ENCODE measurements at places on chromosomes 4 and X.

DNA sequence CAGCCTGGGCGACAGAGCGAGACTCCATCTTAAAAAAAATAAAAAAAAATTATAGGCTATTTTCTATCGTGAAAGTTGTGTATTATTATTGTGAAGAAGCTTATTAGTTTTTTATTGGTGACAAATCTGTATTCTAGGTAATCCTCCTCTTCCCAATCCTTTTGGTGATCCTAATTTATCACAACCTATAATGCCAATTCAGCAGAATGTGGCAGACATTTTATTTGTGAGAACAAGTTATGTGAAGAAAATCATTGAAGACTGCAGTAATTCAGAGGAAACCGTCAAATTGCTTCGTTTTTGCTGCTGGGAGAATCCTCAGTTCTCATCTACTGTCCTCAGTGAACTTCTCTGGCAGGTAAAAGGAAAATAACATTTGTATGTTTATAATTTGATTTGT is 109.4 kb upstream of the DDX3X start:
- DNase-seq: no peak

DNA sequence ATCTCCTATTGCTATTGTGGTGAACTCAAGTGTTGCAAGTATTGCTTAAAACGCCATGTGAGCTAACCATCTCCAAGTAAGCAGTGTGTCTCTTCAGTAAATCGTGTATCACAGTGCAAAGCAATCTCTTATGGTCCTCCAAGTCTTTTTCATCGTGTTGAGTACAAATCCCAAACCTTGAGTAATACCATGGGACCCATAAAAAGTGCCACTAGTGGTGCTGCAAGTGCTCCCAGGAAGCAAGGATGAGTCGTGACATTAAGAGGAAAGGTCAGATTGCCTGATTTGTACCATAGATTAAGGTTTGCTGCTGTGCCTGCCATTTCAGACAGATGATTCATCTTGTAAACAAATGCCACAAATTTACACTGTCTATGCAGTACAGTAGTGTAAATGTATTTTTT is 66.9 kb upstream of the BMPR1B start:
- no peak for DNase-seq

- DNase-seq: no peak
Observed at GRCh38 chr4:26573389-26573794, 10.5 kb upstream of the TBC1D19 start.

GRCh38 chr4:88458104-88458740 is 1.3 kb downstream of the HERC5 start:
- no peak for DNase-seq

DNA sequence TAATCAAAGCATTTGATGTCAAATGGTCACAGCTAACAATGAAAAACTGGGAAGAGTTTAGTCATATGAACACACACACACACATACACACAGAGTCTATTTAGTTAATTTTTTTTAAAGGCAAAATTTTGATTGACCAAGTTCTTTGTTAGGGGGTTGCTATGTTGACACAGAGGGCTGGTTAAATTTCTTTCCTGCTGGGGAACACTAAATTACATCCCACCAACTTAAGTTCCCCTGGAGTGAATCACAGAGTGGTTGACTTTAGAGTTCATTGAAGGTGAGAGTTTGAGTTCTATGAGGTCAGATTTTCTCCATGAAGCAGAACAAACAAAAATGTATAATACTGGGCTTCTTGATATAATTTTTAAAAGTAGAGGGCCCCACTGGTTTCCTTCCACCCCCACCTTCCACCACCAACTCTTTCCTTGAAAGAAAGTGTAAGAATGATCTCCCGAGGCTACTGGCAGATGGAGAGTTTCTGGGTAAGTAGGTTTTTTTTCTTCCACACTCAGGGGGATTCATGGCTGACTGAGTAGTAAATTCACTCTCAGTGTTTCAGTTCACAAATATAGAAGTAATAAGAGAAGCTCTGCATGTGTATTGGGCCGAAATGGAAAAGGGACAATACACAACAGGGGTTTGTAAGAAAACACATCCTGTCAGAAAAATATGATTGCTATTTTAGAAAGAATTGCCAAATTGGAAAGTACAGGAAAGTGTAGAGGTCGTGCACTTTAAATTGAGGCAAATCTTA is 917.0 kb upstream of the LCORL start:
- DNase-seq: no peak

DNA sequence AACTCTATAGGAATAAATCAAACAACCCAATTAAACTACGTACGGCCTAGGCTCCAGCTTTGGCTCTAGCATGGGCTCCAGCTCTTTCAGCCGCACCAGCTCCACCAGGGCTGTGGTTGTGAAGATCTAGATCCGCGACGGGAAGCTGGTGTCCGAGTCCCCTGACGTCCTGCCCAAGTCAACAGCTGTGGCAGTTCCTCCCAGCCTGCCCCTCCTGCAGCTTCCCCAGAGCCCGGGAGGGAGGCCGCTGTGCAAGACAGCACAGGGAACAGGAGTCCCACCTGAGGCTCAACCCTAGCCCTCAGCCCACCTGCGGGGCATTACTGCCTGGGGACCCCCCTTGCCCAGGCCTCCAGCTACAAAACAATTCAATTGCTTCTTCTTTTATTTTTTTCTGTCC is 2680.3 kb downstream of the PCDH7 start:
- no peak for DNase-seq

GRCh38 chrX:11770320-11770719 is 12.3 kb downstream of the MSL3 start:
- DNase-seq: no peak

DNA sequence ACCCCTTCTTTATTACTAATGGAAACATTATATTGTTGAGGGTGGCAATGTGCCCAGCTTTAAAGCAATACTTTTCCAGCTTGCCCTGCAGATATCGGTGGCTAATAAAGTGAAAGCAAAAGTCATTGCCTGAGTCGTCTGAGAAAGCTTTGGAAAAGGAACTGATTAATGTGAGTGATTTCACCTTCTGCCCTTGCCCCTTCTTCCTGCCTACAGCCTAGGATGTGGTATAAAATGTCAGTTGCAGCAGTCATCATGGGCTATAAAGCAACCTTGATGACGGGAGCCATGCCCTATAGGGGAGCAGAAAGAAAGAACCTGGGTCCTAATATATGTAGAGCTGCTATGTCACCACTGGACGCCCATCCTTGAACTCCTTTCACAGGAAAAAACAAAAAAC is 132.4 kb upstream of the USP9X start:
- no peak for DNase-seq

DNA sequence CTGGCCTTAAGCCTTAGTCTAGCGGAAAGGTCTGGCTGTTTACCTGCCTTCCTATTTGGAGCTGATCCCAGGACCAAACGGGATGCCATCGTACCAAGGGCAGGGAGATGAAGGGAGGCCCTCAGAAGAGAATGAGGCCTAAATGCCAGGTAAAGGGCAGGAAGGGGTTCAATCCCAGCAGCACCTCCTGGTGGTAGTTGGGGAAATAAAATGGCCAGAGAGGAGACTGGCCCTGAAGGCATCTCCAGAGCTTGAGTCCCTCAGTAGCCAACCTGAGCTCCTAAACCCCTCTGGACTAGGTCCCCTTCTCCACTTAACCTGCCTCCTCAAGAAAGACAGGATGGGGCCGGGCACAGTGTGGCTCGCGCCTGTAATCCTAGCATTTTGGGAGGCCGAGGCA is 53.7 kb downstream of the KDM5C start:
- DNase-seq: no peak

DNA sequence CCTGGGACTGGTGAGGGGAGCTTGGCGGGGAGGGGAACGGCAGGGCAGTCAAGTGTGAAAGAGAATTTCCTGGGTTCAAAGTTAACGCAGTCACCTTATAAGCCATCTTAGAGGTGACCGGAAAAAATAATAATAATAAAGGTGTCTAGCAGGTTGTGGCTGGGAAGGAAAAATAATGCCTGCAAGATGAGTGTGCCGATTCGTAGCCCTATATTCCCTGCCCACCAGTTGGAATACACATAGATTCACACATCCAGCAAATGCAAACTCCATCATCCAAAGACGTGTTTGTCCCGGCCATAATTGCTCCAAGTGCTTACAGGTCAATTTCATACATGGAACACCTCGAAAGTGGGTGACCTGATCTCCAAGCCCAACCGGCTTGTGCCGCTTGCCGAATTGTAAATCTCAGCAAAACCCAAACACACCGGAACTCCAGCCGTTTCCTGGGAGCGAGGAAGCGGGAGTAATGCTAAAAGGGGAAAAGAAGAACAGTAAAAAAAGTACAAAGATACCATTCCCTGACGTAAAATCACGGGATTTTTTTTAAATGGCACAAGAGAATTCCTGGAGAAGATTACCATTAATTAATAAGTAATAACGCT is 1.3 kb upstream of the FAT1 start:
- DNase-seq: no peak

GRCh38 chrX:25389266-25389665 is 373.5 kb upstream of the ARX start:
- no peak for DNase-seq

DNA sequence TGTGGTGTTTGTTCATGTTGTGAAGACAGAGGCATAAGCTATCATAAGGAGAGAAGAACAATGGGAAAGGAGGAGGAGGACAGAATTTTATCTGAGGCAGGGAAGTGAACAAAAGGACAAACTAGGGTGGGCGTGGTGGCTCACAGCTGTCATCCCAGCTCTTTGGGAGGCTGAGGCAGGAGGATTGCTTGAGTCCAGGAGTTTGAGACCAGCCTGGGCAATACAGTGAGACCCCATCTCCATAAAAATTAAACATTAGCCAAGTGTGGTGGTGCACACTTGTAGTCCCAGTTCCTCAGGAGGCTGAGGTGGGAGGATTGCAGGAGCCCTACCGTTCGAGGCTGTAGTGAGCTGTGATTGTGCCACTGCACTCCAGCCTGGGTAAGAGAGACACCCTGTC is 49.9 kb downstream of the TMEM154 start:
- no peak for DNase-seq

DNA sequence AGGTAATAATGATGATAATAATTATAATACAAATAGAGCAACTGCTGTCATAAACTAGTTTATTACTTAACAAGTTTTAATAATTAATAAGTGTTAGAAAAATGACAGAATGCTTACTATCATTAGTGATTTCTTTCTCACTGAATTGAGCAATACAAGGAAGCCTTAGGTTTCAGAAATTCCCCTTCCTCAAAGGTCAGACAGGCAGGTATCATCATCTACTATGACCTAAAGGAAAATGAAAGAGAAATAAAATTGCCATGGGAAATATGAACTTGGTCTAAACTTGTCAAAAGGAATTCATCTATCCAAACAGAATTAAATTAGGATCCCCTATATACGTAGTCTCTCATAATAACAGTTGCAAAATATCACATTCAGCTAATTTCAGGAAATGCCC is 56.3 kb upstream of the SLC7A11 start:
- DNase-seq: no peak

- DNase-seq: no peak
Observed at GRCh38 chr4:55781812-55782211, 37.8 kb upstream of the EXOC1L start.

GRCh38 chr4:28482580-28483270 is 1622.1 kb downstream of the STIM2 start:
- DNase-seq: no peak
